ENCODE measurements at places on chromosomes 3 and 15. TPM values are rescaled to one million over a fixed set of nuclear protein-coding genes. Genes with fewer than 3 reads are reported as not detected.
A peak's percentile ranks its signal among the peaks of the same experiment; 100 is the strongest.

DNA sequence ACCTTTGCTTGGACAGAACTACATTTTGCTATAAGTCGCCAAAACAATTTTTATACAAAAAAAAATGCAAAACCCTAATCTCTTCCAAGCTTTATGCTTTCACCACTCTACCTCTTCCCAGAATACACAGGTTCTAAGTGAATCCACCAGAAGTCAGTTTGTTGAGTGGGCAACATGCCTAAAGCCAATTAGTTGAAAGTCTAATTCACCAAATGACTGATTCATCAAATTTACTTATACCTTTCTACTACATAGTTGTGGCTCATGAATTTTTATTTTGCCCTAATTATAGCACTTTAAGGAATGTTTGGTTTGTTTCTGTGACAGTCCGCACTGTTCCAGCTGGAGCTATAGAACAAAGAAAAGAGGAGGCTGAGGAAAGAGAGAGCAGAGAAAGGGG is 265.9 kb upstream of the TGFBR2 start:
- no peak for DNase-seq
- H3K4me1 ChIP-seq: peaks cover 13% of the 10 kb centered on the region
- H3K27me3 ChIP-seq: no peaks in the 10 kb centered on the region
- H3K36me3 ChIP-seq: peaks cover 19% of the 10 kb centered on the region
- H3K27ac ChIP-seq: no peak overlapping the region
- H3K4me3 ChIP-seq: no peak overlapping the region

The TM6SF1 gene
- total RNA-seq: 14.3 TPM

- DNase-seq: no peak
- peaks cover 20% of the 10 kb centered on the region for H3K4me1 ChIP-seq
- H3K4me3 ChIP-seq: peak overlapping the region; percentile 65
- H3K27ac ChIP-seq: peak overlapping the region; percentile 88
- no peaks in the 10 kb centered on the region for H3K27me3 ChIP-seq
Observed at GRCh38 chr3:177426106-177426877, 229.0 kb upstream of the TBL1XR1 start.

DNA sequence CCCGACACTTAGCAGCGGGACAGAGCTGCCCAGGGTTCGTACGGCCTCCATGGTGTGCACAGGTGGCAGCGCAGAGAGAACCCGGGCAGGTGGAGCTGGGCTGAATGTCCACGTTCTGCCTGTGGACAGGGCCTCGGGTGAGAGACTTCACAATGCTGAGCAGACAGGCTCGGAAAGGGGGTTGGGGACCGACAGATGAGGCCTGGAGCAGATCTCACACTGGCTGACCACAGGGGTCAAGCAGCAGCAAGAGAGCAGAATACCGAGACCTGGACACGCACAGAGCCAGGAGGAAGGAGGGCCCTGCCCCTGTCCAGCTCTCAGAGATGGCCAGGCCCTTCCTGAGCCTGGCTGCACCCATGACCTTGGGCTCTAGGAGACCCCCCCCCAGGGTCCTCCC is 83.0 kb downstream of the VGLL4 start:
- H3K27ac ChIP-seq: no peak overlapping the region
- H3K4me3 ChIP-seq: no peak overlapping the region
- peaks cover 3% of the 10 kb centered on the region for H3K4me1 ChIP-seq
- H3K36me3 ChIP-seq: peaks cover 3% of the 10 kb centered on the region
- no peak for DNase-seq

GRCh38 chr3:33145221-33145900 is 31.5 kb downstream of the CRTAP start:
- peaks cover 9% of the 10 kb centered on the region for H3K27me3 ChIP-seq
- H3K36me3 ChIP-seq: peaks cover 3% of the 10 kb centered on the region
- no peak overlapping the region for H3K4me3 ChIP-seq
- no peaks in the 10 kb centered on the region for H3K4me1 ChIP-seq
- H3K27ac ChIP-seq: no peak overlapping the region

GRCh38 chr3:52670621-52671521 is 14.8 kb downstream of the PBRM1 start:
- peaks cover 23% of the 10 kb centered on the region for H3K36me3 ChIP-seq
- no peak overlapping the region for H3K4me3 ChIP-seq
- no peaks in the 10 kb centered on the region for H3K27me3 ChIP-seq
- peak overlapping the region; percentile 44 for H3K27ac ChIP-seq

- no peak overlapping the region for H3K27ac ChIP-seq
- no peak overlapping the region for H3K4me3 ChIP-seq
- DNase-seq: no peak
- no peaks in the 10 kb centered on the region for H3K4me1 ChIP-seq
Observed at GRCh38 chr3:148329481-148330235, 368.0 kb upstream of the AGTR1 start.

The RPL39L gene
- total RNA-seq: 18.8 TPM

DNA sequence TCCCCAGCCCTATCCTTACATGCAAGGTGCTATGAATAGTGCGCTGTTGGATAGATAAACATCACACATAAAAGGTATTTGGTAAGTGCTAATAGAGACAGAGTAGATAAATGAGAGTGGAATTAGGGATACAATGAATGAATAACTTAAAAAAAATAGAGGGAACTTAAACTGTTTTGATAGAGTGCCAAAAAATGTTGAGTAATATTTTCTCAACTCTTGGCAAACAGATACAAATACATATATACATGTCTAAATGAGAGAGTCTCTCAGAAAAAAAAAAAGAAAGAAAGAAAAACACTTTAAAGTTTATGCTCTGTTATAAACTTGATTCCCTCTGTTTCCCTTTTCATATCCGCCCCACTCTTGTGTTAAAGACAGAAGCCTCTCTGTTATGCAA is 667.4 kb downstream of the ROBO2 start:
- H3K27me3 ChIP-seq: no peaks in the 10 kb centered on the region
- no peaks in the 10 kb centered on the region for H3K4me1 ChIP-seq
- no peak for DNase-seq
- H3K27ac ChIP-seq: no peak overlapping the region

The CPA3 gene
- total RNA-seq: not detected

The ALDH1A2 gene
- total RNA-seq: 0.62 TPM
